ENCODE measurements at places on chromosomes 16 and 17. TPM values are rescaled to one million over a fixed set of nuclear protein-coding genes. Genes with fewer than 3 reads are reported as not detected.

- DNase-seq: no peak
These were observed 50.7 kb upstream of the TOB1 start for GRCh38 chr17:50916708-50917417.

GRCh38 chr16:8634991-8635736 lies 13.7 kb downstream of the METTL22 start:
- DNase-seq: no peak

DNA sequence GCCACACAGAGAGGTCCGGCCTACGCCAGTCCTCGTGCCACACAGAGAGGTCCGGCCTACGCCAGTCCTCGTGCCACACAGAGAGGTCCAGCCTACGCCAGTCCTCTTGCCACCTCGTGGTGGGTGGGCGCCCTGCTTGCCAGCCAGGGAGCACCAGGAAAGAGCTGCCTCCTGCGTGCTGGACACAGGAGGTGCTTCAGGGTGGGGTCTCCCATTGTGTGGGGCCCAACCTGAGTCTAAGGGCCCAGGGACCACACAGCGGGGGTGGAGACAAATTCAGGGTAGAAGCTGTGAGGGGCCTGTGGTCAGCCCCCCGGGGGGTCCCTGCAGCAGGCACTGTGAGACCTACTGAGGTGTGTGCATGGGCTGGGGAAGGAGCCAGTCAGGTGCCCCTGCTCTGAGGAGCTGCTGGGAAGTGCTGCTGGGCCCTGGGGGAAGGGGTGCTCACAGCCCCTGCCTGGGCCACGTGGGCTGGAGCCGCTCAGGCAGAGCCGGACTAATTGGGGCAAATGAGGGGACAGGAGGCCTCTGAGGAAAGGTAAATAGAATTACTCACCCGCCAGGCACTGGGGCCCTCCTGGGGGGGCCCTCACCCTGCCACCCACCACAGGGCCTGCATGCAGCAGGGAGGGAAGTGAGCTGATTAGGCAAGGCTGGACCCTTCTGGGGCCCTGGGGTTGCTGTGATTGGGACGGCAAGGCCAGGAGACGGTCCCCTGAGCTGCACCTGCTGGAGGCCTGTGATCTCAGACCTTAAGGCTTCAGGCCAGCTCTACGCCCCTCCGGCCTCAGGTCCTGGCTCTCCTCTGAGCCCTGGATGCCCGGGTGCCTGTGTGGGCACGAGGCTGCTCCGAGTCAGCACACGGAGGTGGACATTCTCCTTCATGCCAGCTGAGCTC lies 11.0 kb downstream of the GCGR start:
- DNase-seq: no peak

DNA sequence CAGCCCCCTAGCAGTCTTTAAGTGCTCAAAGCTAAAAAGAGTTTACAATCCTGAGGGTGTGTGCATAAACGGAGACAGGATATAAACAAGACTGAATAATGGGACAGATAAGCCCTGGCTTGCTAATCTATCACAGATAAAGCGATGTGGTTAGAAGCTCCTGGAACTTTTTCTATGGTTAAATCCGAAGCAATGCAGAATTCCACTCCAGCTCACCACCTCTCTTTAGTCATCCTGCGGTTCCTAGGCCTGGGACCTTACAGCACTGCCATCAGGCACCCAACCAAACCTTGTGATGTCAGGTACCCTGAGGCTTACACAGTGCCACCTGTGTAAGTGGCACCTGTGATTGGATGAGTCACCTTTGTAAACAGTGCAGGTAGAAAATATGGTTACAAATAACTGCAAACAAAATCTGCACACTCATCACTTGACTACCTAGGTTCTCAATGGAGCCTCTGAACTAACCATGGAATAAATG lies 31.5 kb upstream of the B4GALNT2 start:
- DNase-seq: no peak

The SHBG gene
- polyA plus RNA-seq: 1.2 TPM

The TPSB2 gene
- polyA plus RNA-seq: 0.32 TPM
